ENCODE measurements at places on chromosomes 5 and 9. TPM values are rescaled to one million over a fixed set of nuclear protein-coding genes. Genes with fewer than 3 reads are reported as not detected.

- no peak for DNase-seq
- peaks cover 3% of the 10 kb centered on the region for H3K27me3 ChIP-seq
- H3K4me1 ChIP-seq, result no peaks in the 10 kb centered on the region
- no peak overlapping the region for H3K4me3 ChIP-seq
- H3K27ac ChIP-seq, result no peak overlapping the region
- no peaks in the 10 kb centered on the region for H3K36me3 ChIP-seq
Measured at GRCh38 chr5:167827766-167828165, 463.7 kb upstream of the WWC1 start.

Gene TIMD4
- not detected for total RNA-seq

- no peak overlapping the region for H3K4me3 ChIP-seq
- no peaks in the 10 kb centered on the region for H3K36me3 ChIP-seq
- no peaks in the 10 kb centered on the region for H3K4me1 ChIP-seq
- no peaks in the 10 kb centered on the region for H3K27me3 ChIP-seq
- no peak for DNase-seq
Measured at GRCh38 chr5:103402851-103403250, 144.3 kb downstream of the MACIR start.

DNA sequence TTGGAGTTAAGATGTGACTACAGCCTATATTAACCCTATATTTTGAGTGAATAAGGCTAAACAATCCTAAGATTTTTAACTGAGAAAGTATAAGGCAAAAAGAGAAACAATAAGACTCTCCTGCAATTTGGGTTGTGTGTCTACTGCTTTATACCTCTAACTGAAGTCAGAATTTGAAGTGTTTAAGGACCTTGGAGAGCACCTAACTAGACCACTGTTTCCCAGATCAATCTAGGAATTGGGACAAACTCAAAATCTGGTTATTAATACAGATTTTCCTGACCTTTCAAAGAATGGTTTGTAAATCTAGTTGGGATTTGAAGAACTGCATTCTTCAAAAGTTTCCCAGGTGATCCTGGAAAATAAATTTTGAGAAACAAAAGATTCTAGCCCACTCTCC is 42.1 kb downstream of the GABRA1 start:
- peak; percentile 30 for DNase-seq

Gene PCDHGB6
- total RNA-seq, result 2.6 TPM

GRCh38 chr5:129857116-129857515 is 47.1 kb upstream of the CHSY3 start:
- H3K27ac ChIP-seq, result no peak overlapping the region
- H3K27me3 ChIP-seq, result no peaks in the 10 kb centered on the region
- no peak overlapping the region for H3K4me3 ChIP-seq
- H3K4me1 ChIP-seq, result no peaks in the 10 kb centered on the region
- no peak for DNase-seq
- H3K36me3 ChIP-seq, result no peaks in the 10 kb centered on the region

DNA sequence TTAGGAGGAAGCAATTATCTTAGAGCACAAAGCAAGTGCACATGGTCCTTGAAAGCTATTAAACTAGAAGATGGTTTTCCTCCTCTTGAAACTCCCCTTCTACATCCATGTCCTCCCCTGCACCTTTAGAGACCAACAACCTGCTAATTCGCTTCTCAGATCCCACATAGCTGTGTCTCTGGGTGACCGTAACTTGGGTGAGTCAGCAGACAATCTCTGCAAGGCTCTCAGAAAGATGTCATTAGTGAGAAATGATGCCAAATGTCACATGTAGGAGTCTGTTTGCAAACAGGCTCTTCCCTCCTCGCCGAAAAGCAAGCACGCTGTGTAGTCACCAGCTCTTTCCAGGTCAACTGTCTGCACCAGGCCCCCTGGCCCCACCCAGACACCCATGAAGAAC is 291.8 kb downstream of the SLIT3 start:
- no peak for DNase-seq
- H3K4me1 ChIP-seq, result no peaks in the 10 kb centered on the region
- H3K27ac ChIP-seq, result no peak overlapping the region
- peaks cover 33% of the 10 kb centered on the region for H3K27me3 ChIP-seq
- no peaks in the 10 kb centered on the region for H3K36me3 ChIP-seq

DNA sequence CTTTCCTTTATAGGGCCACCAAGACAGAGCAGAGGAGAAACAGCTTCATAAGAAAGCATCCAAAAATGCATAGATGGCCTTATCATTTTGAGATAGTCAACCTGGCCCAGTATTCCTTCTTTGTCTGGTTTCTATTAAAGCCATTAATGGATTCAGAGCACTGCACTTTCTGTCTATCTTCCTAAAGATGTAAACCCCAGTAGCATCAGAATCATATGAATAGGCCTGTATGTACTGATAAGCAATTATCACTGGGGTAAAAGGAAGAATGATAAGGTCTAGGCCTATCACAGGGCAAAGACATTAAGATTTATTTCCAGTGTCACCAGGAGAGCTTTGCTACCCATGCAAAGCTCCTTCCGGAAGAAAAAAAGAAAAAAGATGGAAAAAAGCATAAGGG is 432.5 kb upstream of the C9orf72 start:
- H3K4me3 ChIP-seq, result no peak overlapping the region
- H3K27me3 ChIP-seq, result no peaks in the 10 kb centered on the region
- H3K27ac ChIP-seq, result no peak overlapping the region
- H3K36me3 ChIP-seq, result no peaks in the 10 kb centered on the region
- no peak for DNase-seq
- H3K4me1 ChIP-seq, result no peaks in the 10 kb centered on the region

DNA sequence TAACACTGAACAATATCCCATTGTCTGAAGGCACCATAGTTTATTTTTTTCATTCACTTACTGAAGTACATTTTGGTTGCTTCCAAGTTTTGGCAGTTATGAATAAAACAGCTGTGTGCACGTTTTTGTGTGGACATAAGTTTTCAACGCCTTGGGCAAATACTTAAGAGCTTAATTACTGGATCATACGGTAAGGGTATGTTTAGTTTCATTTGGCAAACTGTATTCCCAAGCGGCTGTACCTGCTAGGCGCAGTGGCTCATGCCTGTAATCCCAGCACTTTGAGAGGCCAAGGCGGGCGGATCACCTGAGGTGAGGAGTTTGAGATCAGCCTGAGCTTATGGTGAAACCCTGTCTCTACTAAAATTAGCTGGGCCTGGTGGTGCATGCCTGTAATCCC is 63.7 kb upstream of the FAM120A start:
- peaks cover 2% of the 10 kb centered on the region for H3K27me3 ChIP-seq
- no peak overlapping the region for H3K4me3 ChIP-seq
- no peaks in the 10 kb centered on the region for H3K36me3 ChIP-seq

Gene ACOT12
- not detected for total RNA-seq

Data from SJCRH30 (cell line).